ENCODE measurements at places on chromosomes 2 and 18. TPM values are rescaled to one million over a fixed set of nuclear protein-coding genes. Genes with fewer than 3 reads are reported as not detected.

The RALBP1 gene
- 89.9 TPM for polyA plus RNA-seq

The FOXI3 gene
- 0.14 TPM for polyA plus RNA-seq

DNA sequence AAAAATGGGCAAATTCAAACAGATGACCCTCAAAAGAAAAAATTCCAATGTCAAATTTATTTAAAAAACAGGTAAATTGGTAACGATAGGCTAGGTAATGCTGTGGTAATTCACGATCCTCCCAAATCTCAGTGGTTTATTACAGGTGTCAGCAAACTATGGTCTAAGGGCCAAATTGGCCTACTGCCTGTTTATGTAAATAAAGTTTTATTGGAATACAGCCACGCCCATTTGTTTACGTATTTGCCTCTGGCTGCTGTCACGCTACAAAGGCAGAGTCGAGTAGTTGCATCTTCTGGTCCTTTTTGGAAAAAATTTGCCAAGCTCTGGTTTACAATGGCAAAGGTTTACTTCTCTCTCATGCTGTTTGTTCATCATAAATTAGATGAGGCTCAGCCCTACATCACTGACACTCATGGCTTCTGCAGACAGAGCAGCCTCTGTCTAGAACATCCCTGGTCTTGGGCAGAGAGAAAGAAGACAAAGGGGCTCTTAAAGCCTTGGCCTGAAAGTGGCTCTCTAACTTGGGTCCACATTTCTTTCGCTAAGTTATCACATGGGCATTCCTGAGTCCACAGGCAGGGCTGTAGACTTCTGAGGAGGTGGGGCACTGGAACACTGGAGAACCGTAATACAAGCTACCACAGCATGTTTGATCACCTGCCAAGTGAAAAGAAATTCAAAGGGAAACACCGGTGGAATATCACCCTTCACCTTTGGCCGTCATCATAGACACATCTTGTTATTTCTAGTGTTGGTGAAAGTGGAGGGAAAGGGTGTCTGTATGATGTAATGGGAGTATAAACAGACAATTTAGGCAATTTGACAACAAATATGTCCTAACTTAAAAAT lies 34.8 kb downstream of the SP110 start:
- DNase-seq: no peak

The ALPI gene
- not detected for polyA plus RNA-seq

GRCh38 chr2:18889565-18890332 lies 300.4 kb upstream of the NT5C1B start:
- DNase-seq: no peak

- DNase-seq: no peak
These were observed 96.8 kb downstream of the TGFA start for GRCh38 chr2:70456585-70457495.

The TMEM214 gene
- 56.9 TPM for polyA plus RNA-seq

The UBE2E3 gene
- 274 TPM for polyA plus RNA-seq

DNA sequence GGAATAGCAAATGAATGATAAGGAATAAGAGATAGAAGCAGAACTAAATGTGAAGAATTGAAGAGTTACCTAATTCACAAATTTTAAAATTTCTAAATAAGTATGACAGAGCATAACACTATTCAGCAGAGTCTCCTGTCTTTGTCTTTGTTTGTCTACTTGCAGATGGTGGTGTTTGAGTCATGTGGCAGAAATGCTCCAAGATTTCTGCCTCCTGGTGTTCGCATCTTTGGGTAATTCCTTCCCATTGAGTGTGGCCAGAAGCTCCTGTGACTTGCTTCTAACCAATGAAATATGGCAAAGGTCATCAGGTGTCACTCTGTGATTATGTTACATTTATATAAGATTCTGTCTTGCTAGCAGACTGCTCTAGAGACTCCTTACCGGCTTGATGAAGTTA lies 45.6 kb upstream of the GALNT3 start:
- DNase-seq: no peak

DNA sequence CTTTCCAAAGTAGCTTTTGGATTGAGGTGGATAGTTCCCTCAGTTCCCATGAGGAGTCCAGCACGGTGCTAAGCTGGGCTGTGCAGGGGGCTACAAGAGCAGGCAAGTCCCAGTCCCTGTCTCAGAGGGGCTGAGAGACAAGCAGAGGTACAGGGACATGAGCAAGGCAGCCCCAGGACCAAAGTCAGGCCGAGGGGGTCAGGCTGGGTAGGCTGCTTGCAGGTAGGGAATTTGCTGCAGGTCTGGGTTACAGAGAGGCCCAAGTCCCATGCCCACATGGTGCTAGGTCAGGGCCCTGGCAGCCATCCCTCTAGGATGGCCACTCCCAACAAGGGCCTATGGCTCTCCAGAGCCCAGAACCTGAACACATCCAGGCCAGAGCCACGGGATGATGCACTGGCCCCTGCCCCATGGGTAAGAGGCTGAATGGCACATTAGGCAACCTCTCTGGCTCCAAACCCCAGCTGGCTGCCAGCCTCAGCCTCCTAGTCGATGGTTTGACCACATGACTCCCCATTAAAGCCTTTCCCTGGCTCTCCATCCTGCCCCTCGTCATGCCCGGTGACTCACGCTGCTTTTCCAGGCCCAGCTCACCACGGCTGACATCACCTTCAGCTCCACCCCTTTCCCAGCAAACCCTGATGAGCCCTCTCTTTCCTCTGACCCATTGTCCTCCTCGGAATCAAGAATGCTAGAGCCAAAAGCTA lies 83.7 kb downstream of the SDC1 start:
- DNase-seq: no peak

DNA sequence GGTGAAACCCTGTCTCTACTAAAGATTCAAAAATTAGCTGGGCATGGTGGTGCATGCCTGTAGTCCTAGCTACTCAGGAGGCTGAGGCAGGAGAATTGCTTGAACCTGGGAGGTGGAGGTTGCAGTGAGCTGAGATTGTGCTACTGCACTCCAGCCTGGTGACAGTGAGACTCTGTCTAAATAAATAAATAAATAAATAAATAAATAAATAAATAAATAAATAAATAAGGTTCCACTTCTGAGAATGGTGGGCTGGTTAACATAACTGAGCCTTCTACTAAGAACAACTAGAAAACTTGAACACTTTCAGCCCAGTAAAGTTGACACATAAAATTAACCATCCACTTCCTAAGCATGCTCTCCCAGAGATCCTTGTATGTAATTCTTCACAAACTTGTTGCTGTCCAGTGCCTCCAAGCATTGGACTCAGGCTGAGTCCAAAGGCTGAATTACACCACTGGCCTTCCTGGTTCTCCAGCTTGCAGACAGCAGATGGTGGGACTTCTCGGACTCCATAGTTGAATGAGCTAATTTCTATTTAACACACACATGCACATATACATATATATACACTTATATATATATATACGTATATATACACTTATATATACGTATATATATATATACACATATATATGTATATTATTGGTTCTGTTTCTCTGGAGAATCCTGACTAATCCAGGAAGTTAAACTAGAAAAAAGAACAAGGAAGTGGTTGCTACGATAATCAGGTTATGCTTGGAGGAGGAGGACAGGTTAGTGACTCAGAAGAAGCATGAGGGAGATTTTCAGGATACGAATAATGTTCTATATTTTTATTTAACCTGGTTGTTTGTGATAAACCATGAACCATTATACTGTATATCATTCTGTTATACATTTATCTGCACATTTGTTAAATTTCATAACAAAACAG lies 348.8 kb downstream of the METTL4 start:
- DNase-seq: no peak

GRCh38 chr2:100537918-100538317 lies 24.9 kb upstream of the PDCL3 start:
- no peak for DNase-seq

DNA sequence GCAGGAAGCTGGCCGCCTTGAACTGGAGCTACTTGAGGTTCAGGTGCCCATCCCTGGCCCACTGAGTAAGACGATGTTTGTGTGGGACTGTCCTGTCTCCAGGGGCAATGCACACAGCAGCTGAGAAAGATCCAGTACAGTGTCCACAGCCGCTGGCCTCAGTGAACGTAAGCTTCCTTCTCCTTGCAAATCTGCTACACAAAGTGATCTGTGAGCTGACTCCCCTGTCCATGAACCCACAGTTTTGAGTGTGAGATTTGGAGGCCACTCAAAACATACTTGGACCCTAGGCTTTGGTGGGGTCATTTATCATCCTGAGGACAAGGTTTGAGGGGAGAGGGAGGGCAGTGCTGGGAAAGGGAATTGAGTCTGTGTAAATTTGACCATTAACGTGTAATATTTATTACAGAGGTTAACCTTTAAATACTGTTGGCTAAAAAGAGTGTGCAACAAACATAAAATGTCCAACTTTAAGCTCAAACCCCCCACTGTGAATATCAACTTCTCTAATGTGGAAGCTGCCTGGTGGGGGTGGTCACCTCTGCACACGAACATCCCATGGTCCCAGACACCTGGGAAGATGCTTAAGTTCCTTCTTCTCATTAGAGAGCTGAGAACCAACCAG lies 4.9 kb upstream of the CYS1 start:
- DNase-seq: no peak

GRCh38 chr2:54906716-54907115 lies 143.5 kb downstream of the RTN4 start:
- no peak for DNase-seq

DNA sequence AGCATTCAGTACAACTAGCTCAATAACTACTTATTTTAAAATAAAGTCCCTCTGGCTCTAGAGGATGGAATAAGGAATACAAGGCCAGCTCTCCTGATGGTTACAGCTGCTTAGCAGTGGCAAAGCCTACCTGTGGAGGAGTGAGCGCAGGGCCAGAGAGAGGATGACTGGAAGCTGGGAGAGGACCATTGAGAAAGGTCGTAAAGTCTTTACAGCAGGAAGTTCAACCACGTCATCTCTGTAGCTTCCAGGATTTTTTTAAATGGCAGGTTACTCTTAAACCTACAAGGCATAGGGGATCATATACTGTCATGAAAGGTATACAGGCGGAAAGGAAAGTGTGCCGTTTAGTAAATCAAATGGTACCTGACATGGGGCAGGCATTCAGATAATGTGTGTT lies 26.3 kb downstream of the ANXA4 start:
- DNase-seq: no peak

DNA sequence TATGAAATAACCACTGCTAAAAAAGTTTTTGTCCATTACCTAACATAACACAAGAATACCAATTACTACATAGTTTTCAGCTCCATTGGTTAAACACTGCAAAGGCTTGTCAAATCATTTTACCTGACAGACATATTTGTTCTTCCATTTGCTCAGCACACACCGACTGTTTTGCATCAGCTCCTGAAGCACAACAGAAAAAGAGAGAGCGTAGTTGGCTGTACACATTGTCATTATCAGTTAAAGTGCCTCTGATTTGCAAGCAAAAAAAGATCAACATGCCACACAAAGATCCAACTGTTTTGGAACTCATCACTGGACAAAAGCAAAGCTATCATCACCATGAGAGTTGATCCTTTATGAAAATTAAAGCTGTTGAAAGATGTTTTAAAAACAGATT lies 103.8 kb downstream of the WDPCP start:
- DNase-seq: no peak

The MC5R gene
- polyA plus RNA-seq: 0.27 TPM

DNA sequence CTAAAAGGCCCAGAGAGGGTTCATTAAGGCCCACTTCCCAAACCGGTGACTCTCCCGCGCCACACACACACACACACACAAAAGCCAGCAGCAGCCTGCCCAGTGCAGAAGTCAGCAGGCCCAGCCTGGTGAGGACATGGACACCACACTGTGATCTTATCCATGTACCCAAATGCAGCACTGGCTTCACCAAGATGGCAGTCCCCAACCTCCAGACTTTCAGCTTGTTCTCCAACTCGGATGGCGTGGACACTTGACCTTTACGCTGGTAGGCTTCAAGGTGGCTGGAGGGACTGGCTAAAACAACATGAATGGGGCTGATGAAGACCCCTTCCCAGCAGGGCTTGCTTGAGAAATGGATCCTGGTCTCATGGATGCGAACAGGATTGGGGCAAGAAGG lies 50.4 kb downstream of the TNS1 start:
- DNase-seq: no peak

DNA sequence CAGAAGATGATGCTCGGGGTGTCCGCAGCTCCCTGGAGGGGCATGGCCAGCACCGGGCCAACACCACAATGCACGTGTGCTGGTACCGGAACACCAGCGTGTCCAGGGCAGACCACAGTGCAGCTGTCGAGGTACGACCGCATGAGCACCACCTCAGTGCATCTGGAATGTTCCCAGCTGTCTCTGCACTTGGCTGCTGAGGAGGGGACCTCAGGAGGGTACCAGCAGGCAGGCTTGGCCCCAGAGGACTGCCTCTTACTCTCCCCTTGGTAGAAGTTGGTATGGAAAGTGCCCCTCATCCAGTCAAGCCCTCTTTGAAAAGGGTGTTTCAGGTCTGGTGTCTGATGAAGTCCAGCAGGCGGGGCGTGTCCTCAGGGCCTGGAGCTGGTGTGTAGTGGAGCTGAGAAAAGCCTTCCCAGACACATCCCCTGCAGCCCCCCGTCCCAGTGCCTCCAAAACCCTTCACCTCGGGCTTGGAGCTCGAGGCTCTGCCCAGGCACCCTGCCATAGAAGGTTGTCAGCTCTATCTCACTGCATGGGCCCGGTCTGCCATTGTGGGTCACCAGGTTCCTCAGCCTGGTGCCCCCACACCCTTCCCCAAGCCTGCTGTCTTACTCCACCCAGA lies 16.7 kb downstream of the STK25 start:
- no peak for DNase-seq

The TEKT4 gene
- not detected for polyA plus RNA-seq

The SPR gene
- 10.4 TPM for polyA plus RNA-seq

GRCh38 chr2:46461709-46462171 lies 17.6 kb upstream of the TMEM247 start:
- DNase-seq: no peak

- DNase-seq: no peak
These were observed 72.0 kb downstream of the DOCK10 start for GRCh38 chr2:224970311-224970710.

DNA sequence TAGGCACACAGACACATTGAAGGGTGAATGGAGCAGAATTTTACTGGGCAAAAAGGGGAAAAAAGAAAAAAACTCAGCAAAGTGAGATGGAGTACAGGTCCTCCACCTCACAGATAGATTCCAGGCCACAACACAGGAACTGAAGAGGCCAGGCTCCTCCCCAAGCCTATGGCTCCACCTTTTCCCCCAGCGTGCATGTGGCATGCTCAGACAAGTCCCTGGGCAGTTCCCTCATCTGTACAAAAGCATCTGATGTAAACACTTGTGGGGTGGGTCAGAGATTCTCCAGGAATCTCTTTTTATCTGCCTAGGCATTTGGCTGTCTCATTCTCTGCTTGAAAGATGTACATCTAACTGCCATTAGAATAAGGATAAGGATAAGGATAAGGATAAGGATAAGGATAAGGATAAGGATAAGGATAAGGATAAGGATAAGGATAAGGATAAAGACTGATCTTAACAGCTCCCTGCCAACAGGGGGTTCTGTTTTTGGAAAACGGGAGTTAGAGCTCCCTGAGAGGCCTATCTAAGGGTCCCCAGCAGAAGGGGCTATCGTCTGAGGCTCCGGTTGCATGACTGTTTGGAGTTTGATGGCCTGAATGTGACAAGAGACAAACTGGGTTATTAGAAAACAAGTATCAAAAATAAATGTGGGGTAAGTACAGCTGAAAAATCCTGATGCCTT lies 17.2 kb upstream of the ASXL3 start:
- DNase-seq: no peak

Data from left renal pelvis (tissue), 4 donors.